Germinal center (tissue), 1 donor: ENCODE measurements at places on chromosomes 5 and 9.

- no peak for DNase-seq
Observed at GRCh38 chr5:1907616-1908015, 24.9 kb upstream of the IRX4 start.

GRCh38 chr9:88433583-88434255, 45.5 kb downstream of the SPIN1 start:
- no peak for DNase-seq

GRCh38 chr9:96219900-96220257, 82.1 kb downstream of the HSD17B3 start:
- DNase-seq = no peak

- DNase-seq = no peak
Observed at GRCh38 chr5:79172269-79172668, 60.7 kb downstream of the BHMT start.

GRCh38 chr5:156762771-156763170, 87.3 kb upstream of the PPP1R2B start:
- no peak for DNase-seq
